ENCODE measurements at places on chromosomes 11 and 22. TPM values are rescaled to one million over a fixed set of nuclear protein-coding genes. Genes with fewer than 3 reads are reported as not detected.

- no peaks in the 10 kb centered on the region for H3K27me3 ChIP-seq
- no peak for DNase-seq
- H3K4me3 ChIP-seq = no peak overlapping the region
- no peaks in the 10 kb centered on the region for H3K36me3 ChIP-seq
- H3K4me1 ChIP-seq = no peaks in the 10 kb centered on the region
Measured at GRCh38 chr11:94809251-94809650, 41.1 kb downstream of the AMOTL1 start.

GRCh38 chr22:22733881-22734373, 89.5 kb downstream of the GGTLC2 start:
- no peaks in the 10 kb centered on the region for H3K36me3 ChIP-seq
- peaks cover 63% of the 10 kb centered on the region for H3K4me1 ChIP-seq
- no peak overlapping the region for H3K27ac ChIP-seq
- no peak for DNase-seq

Gene CELSR1
- 0.36 TPM for total RNA-seq

Gene CARD10
- total RNA-seq = 0.41 TPM
